ENCODE measurements at places on chromosomes 5 and 9. TPM values are rescaled to one million over a fixed set of nuclear protein-coding genes. Genes with fewer than 3 reads are reported as not detected.

Gene BHMT2
- total RNA-seq: not detected

Gene ARL14EPL
- not detected for total RNA-seq

Gene CD274
- total RNA-seq: 0.67 TPM

Gene DDX4
- 0.26 TPM for total RNA-seq

Gene PCDHB10
- total RNA-seq: 0.09 TPM

Gene TRAF2
- 50.0 TPM for total RNA-seq

Gene PRKAA1
- total RNA-seq: 69.2 TPM

Gene RAB3C
- 0.05 TPM for total RNA-seq

Gene BAAT
- total RNA-seq: 1.3 TPM

Gene C9orf153
- not detected for total RNA-seq

- DNase-seq: no peak
These were observed 60.1 kb upstream of the CLINT1 start for GRCh38 chr5:157918811-157919742.

GRCh38 chr5:90015584-90016018 is 394.0 kb downstream of the CETN3 start:
- DNase-seq: no peak

DNA sequence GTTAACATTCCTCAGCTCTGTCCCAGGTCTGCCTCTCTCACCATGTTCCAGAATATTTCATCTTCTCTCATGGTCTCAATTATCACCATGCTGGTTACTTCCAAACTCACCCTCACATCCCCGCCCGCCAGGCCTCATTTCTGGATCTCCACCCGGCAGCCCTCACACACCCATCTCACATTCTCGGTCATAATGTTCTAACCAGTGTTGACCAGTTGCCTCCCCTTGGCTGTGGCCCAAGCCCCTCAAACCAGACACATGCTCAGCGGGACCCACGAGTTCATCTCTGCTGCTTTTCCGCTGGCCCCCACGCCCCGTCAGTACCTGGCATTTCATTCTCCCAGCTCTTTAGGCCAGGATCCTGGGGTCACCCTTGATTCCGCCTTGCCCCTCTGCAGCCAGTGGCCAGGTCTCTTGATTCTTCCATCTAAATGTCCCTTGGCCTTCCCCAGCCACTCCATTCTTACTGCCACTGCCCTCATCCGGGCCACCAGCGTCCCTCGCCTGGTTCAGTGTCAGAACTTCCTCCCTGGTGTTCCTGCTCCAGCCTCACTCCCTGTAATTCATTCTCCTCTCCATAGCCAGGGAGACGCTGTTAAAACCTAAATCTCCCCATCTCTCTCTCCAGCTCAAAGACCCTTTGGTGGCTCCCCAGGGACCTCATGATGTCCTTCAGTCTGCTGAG is 141.7 kb downstream of the MVB12B start:
- DNase-seq: no peak

DNA sequence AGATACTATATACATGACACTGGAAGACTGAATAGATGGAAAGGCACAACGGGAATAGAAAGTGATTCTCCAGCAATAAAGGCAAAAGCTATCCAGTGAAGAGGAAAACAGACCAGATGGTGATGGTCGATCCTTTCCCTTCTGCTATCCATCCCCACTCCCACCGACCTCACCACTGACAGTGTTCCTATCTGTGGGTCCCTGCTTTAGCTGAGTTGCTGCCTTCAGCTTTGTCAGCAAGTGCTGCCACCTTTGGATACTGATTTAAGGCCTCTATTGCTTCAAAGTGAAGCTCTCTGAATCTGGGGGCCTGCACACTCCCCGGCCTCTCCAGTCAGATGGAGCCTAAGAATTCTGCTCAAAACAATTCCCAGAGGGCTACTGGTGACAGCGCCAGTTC is 32.3 kb downstream of the EPB41L4A start:
- no peak for DNase-seq

DNA sequence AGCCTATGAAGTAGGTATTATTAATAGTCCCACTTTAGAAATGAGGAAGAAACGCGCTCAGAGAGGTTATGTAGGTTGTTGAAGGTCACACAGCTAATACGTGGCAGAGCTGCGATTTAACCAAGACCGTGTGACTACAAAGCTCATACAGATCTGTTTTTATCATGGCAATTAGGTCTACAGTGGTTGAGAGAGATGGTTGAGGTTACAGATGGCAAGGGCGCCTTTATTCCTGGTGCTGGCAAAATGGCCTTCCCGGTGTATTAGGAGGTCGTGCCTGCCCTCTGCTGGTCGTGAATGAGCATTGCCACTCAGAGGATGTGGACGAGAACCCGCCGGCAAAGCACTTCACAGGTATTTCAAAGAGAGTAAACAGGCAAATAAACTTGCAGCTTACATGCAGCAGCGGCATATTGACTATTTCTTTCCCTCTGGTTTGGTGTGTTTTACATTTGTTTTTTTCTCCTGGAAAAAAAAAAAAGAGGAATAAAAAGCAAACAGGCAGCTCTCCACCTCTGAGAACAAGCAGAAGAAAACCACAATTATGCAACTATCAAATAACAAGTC is 65.3 kb upstream of the EGFLAM start:
- peak; percentile 64 for DNase-seq

GRCh38 chr9:78428640-78429039 is 131.7 kb downstream of the PSAT1 start:
- DNase-seq: no peak

- DNase-seq: no peak
These were observed 52.5 kb upstream of the NCS1 start for GRCh38 chr9:130119519-130120298.

DNA sequence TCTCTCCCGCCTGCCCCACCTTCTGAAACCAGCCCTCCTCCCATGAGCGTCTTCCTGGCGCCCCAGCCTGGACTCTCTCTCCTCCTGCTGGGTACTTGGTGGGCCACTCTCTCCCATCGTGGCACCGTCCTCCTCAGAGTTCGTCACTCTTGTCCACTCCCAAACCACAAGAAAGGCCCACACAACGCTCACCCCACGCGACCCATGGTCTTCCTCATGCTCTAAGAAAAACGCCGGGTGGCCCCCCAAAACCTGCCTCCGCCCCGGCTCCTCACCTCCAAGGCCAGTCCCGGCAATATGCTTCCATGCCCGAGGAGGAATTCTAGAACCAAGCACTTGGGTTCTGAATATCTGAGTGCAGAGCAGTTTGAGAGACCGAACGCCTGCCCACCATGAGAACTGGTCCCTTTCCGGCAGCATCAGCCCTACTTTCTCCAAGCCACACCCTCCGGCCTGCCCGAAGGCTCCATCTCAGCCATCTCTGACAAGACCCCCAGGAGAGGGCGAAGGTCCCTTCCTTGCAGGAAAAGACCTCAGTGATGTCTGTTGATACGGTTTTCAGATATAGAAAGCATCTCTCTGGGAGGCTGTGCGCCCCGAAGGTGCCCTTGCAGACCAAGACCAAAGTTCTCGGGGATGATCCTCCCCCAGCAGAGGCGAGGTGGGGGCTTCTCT is 15.0 kb downstream of the SLC6A3 start:
- no peak for DNase-seq

DNA sequence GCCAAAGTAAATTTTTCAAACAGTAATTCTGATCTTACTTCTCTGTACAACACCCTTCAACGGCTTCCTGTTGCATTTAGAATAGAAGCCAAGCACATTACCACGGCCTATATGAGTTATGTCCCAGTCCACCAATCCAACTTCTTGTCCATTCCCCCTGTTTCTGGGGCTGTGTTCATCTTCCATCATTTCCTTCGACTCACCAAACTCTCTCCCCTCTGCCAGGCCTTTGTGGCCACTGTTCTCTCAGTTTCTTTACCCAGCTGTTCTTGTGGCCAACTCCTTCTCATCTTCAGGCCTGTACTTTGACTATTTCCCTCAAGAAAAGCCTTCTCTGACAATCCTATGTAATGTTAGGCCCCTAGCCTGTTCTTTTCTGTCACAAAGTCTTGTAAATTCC is 259.4 kb upstream of the EFNA5 start:
- DNase-seq: no peak

- DNase-seq: no peak
These were observed 227.5 kb downstream of the AGTPBP1 start for GRCh38 chr9:85514256-85514655.

DNA sequence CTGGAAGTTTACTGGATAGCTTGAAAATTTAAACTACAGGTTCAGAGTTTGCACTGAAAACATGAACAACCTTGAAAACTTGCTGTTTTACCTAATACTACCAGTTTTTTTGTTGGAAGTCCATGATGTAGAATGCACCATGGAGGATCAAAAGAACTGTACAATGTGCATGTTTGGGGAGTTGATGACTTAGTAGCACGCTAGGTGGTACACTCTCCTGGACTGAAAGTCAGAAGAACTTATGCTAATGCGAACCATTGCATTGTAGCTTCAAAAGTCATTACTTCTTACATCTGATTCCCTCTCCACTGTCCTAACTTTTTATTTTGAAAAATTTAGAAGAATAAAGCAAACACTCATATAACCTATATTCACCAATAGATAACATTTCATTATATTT is 211.0 kb downstream of the OSTF1 start:
- DNase-seq: no peak

DNA sequence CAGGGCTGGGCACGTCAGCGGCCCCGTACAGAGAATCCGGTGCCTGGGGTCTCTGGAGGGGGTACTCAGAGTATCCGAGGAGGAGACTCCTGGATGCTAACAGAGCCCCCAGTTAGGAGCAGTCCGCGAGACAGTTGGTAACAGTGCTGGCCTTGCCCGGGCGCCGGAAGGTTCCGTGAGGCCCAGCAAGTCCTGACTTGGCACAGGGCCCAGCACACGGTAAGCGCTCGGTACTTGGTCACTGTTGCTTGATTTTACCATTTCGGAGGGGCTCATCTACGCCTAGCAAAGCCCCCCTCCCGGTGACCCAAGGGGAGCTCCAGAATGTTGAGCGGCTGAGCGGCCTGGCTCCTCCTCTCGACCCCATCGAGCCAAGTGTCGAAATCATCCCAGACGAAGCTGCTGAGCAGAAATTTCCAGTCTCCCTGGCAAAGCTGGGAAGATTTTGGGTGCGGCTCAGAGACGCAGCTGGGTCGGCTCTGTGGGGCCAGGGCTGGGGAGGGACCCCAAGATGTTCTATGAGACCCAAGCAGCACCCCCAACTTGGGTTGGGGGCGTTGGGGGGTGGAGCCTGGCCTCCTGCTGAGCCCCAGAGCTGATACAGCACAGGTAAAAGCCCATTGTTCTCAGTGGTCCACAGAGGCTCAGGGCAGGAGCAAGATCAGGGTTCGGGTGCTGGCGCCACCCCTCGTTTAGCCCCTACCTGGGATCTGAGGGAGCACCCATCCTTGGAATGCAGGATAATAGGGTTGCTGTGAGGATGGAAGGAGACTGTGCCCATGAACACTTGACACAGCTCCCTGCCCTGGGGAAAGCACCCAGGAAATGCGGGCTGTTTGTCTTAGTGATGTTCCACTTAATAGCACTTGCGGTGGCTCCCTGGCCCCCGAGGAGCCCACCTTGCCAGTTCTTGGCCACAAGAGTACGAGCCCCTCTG is 137.2 kb downstream of the C9orf50 start:
- peak; percentile 81 for DNase-seq

DNA sequence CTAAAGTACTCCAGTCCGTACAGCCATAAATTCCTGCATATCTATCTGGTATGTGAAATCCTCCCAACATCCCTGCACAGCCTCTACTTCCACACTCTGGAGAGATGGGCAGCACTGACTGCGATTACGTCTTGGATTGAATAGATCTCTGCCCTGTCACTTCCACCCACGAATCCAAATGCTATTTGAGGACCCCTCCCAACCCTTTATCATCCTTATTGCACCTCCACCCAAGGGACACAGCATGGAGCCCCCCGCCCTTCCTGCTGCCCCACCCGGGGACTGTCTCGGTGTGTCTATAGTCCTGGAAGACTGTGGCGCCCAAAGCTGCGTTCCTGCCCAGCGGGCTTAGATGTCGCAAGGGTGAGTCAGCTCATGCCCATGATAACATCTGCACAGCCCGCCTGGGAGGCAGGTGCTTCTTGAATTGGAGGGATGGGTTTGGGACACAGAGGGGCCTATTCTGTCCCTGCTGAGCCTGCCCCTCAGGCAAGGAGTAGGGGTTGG is 105.7 kb upstream of the HAND1 start:
- DNase-seq: peak; percentile 39

- DNase-seq: no peak
These were observed 43.9 kb downstream of the CCDC125 start for GRCh38 chr5:69288688-69289087.

GRCh38 chr9:83656952-83657351 is 34.0 kb downstream of the IDNK start:
- no peak for DNase-seq

GRCh38 chr9:37944266-37944650 is 40.3 kb upstream of the SLC25A51 start:
- DNase-seq: no peak

GRCh38 chr5:147751156-147751830 is 31.2 kb downstream of the JAKMIP2 start:
- no peak for DNase-seq

- DNase-seq: no peak
These were observed 379.3 kb downstream of the PLK2 start for GRCh38 chr5:58080573-58080972.

DNA sequence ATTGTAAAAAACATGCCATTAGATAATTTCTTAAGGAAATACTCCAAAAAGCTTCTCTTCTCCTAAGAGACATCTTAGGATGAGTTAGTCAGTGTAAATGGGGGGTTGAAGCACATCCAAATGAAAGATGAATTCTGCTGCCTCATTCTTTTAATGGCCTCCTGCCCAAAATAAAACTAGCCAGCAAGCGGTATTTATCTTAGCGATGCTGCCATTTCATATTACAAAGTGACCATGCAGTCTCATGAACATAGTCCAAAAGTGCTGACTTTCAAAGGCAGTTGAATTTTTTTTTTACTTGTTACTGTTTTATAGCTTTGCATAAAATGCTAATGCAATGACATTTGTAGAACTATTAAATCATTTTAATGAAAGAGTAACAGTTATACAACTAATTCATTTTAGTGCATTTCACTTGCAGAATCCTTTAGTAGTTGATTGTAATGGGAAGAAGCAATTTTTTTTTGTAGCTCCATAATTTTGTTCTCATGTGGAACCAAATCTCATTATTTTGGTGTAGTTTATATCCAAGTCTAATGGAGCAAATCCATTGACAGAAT is 151.5 kb downstream of the CAVIN4 start:
- DNase-seq: no peak

GRCh38 chr5:41452506-41452905 is 57.9 kb downstream of the PLCXD3 start:
- DNase-seq: no peak

DNA sequence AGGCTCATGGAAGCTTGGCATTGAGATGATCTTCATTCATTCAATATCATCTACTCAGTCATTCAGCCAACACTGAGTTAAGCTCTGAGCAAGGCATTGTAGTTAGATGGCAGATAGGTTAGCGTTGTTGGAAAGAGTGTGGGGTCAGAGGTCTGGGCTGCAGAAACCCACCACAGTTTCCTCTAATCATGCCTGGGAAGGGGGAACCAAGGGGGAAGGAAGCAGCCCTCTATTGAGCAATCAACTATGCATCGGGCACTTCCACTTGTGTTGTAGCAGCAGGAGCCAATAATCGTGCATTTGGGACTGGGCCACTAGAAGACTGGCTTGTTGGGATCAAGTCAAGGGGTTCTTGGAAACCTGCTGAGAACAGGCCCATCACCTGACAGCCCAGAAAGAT is 139.1 kb downstream of the PIP5K1B start:
- no peak for DNase-seq

Measured in Caco-2 (cell line).